Endothelial cell (in vitro differentiated cells): ENCODE measurements at places on chromosomes 12 and 14.

DNA sequence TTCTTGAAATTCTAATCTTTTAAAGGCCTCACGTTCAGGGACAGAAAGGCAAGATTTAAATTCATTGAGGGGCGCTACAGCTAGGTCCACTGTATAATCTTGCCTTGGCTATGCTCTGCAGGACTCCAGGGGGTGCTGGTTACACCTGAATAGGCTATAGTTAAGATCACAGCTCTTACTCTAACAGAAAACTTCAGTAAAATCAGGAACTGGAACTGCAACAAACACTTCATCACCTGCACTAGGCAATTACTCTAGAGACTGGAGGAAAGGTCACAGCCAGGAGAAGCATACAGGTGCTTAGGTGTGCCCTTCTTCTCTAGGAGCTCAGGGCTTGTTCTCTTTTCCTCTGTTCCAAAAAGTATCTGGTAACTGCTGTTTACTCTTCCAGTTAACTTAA, 20.9 kb downstream of the SLCO1C1 start:
- DNase-seq, result no peak

GRCh38 chr12:55850401-55850800, 7.7 kb upstream of the MMP19 start:
- no peak for DNase-seq

DNA sequence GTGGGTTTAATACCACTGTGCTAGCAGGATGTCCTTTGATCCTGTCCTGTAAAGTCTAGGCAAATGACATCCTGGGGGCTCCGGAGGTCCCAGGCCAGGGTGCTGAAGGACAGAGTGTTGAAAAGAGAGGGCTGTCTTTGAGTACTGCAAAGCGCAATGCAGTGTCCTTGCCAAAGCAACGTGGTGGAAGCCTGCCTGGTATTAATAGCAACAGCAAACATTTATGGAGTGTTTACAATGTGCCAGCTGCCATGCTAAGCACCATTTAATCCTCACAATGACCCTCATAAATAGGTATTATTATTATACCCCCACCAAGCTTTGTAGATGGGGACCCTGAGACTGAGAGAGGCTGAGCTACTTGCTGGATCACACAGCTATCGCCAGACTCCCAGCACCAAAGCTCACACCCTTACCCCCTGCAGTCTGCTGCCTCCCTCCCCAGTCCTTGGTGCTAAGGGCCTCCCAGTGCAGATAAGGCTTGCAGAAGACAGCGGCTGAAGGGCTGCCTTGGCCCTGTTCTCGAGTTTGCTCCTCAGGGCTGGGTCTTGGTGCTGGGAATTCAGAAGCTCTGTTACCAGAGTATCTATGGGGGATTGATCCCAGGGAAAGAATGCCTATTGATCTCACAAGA, 427.7 kb downstream of the FUT8 start:
- no peak for DNase-seq

- DNase-seq, result no peak
Measured at GRCh38 chr12:107242189-107242588, 148.8 kb upstream of the CRY1 start.

GRCh38 chr14:22555384-22556011, 33.5 kb downstream of the DAD1 start:
- no peak for DNase-seq

DNA sequence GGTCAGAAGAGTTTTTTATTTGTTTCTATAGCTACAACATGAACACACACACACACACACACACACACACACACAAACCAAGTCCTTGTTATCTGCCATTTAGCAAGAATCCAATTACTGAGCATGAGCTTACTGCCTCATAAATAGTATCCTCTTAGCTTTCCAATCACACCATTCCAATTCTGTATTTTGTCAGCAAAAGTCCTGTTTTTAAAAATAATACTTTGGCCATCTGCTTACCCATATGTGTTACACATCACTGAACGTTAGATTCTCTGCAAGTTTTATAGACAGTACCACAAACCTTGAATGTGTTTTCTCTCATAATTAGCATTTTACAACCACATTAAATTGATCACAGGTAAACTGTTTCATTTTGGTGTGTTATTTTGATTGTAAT, 1905.4 kb upstream of the FLRT2 start:
- no peak for DNase-seq

DNA sequence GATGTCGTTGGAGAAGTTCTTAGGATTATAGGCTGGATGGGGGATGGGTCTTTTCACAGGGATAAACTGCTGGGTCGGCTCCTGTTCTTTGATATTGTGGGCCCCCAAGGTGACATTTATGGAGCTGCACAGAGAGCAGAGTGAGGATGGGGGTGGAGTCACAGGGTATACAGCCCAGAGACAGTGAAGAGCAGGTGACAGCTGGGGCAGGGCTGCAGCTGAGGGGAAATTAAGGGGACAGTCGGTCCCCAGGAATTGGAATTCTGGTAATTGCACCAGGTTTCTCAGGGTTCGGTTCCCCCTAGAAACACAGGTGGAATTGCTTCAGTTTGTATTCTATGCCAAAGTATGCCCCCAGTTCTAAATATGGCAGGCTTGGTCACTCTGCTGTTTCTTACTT, 1.7 kb downstream of the GZMB start:
- DNase-seq, result no peak

DNA sequence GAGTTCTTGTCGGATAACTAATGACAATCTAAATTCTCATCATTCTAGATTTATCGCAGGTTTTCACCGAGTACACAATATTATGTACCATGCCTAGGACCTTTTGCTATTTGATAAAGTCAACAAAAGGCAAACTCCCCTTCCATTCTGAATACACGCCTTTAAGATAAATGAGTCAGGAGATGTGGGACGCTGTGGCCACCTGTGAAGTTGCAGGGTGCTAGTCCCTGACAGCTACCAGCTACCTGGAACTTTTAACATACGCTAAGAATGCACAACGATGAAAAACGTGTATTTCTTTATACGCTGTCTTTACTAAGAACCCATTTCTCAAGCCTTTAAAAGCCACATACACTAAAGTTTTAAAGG, 678 bp downstream of the MDM1 start:
- DNase-seq, result no peak

DNA sequence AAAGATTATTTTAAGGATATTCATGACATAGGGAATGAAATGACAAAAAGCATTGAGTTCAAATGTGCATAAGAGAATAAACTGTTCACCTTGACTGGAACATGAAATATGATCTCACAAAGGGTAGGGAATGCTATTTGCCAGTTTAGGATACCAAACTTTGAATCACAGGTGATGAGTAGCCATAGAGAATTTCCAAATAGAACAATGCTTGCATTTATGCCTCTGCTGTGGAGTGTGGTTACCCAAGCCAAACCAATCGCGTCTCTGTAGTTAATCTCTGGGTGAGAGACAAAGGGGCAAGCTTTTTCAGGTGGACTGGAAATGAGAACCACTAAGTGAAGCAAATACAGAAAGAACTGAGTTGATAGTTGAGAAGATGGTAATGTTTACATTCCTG, 371.1 kb upstream of the RPL10L start:
- DNase-seq, result no peak

DNA sequence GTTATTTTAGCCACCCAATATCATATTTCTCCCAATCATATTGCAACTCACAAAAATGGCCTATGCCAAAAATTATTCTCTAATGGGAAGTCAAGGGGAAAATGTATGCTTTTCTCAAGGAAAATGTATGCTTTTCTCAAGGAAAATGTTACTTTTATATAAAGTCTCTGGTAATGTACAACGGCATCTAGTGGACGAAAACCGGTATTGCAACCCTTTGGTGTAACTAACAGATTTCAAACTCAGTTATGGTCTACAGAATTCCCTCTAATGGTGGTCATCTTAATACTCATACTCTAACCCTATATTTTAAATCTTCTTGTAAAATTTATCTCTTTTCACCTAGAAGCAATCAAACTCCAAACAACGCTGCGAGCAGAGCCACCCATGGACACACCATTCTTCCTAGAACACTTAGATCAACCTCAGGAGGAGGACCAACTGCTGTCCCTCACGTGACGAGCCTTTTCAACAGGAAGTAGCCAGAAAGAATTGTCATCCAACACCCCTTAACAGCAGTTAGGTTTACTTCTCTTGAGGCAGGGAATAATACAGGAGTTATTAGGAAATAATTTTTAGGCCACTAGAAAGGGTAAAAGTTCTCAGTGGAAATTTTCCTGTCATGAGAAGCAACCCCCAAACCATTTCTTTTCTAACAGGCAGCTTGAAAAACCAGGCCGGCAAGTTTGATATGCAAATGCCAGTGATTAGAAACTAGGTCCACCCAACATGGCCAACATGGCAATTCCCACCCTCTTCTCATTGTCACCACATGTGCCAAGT, 20.1 kb downstream of the APOBEC1 start:
- DNase-seq, result no peak

DNA sequence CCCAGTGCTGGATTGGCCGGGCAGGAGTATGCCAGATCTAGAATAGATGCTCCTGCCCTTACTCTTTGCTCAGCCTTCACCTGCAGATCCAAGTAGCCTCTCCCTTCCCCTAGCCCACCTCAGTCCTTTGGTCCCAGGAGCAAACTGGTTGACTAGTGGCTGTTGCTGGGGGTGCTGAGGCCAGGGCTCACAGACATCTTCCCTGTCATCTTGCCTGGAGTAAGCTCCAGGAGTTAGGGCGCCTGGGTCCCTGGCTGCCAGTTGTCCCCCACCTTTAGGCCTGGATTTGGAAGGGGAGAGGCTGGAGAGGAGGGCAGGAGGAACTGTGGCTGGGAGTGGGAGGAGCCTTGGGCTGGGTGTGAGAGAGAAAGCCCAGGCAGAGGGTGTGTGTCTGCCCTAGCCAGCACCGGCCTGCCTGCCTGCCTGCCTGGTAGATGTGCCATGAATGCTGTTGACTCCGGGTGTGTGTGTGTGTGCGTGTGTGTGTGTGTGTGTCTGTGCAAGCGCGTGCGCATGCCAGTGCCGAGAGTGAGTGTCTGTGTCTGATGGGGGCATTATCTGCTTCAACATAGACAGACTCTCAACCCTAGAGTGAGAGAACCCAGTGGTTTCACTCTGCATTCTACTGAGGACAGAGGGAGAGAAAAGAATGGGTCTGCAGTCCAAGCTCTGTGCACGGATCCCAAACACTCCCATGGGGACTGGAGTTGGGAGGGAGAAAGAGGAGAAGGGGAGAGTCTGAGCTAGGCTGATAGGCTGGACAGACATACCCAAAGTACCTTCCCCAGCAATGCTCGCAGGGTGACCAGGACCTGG, 845 bp upstream of the RARG start:
- no peak for DNase-seq

- DNase-seq, result no peak
Measured at GRCh38 chr12:49944046-49944445, 6.5 kb upstream of the AQP2 start.

- no peak for DNase-seq
Measured at GRCh38 chr14:106694638-106695393, 1168.4 kb downstream of the TMEM121 start.

- no peak for DNase-seq
Measured at GRCh38 chr14:70268760-70269159, 80.0 kb upstream of the SLC8A3 start.

- DNase-seq, result no peak
Measured at GRCh38 chr12:118582863-118583262, 206.5 kb downstream of the SUDS3 start.

GRCh38 chr14:76537906-76538647, 162.1 kb downstream of the ESRRB start:
- DNase-seq, result no peak

GRCh38 chr14:102827716-102828115, 50.5 kb downstream of the TRAF3 start:
- DNase-seq, result no peak

DNA sequence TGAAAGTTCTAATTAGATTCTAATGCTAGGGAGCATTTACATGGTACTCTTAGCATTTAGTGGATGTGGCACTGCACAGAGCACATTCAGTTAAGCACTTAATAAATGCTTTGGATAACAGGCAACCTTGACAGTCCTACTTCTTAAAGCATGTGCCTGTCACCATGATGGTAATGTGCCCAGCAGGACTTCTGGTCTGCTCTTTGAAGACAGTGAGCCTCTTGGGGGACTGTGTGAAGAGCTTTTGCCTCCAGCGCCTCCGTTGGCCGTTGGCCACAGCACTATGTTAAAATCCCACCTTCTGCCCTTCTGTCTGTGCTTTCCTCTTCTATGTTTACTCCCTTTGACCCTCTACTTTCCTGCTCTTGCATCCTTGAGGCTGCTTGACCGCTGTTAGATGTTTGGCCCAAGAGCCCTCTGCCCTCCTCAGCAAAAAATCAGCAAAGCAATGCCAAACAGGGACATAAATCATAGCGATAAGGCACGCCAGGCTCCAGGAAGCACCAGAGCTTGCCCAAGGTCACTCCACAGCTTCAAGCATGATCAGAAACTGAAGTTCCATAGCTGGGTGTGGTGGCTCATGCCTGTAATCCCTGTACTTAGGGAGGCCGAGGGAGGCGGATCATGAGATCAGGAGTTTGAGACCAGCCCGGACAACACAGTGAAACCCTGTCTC, 8.3 kb downstream of the CDKL1 start:
- no peak for DNase-seq

DNA sequence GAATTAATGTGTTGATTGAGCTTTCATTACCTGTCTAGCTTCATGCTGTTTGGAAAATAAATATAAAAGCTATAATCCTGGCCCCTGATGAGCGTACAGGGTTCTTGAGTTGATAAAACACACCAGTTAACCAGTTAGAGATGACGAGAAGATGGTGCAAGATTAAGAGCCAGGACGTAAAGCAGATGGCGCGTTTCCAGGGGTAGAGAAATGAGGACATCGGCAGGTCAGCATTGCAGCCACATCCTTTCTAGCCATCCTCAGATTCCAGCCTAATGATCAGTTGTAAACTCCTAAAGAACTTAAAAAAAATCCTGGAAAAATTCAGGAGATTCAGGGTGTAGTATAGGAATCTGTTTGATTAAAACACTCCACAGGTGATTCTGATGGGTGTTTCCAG, 203.7 kb downstream of the CACNA1C start:
- DNase-seq, result no peak
